LNCaP clone FGC (cell line): ENCODE measurements at places on chromosomes 16 and 17.

GRCh38 chr16:28103516-28104170, 40.1 kb upstream of the GSG1L start:
- DNase-seq = no peak

GRCh38 chr17:75012096-75012345, 449 bp upstream of the MRPL58 start:
- no peak for DNase-seq

DNA sequence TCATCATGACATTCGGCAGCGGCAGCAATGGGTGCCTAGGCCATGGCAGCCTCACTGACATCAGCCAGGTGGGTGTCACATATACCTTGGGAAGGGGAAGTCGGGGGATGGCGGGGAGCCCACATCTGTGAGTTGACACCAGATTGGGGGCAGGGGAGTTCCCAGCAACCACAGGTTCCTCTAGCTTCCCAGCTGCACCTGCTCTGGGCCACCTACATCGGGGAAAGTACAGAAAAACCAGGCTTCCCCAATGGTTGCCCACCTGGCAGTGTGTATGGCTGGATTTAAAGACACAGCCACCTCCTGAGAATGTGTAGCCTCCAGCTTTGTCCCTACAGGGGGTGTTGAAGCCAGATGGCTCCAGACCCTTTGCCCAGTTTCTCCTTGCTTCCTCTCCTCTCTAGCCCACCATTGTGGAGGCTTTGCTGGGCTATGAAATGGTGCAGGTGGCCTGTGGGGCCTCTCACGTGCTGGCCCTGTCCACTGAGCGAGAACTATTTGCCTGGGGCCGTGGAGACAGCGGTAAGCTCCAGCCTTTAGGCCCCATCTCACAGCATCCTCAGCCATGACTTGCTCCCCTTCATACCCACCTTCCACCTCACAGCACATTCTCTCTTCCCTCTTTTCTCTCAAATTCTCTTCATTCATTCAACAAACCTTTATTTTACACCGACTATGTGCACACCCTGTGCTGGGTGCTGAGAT, 5.0 kb upstream of the TRAF4 start:
- no peak for DNase-seq

- no peak for DNase-seq
Measured at GRCh38 chr17:56656701-56657327, 63.3 kb downstream of the NOG start.

- DNase-seq = no peak
Measured at GRCh38 chr17:43916385-43916784, 9.0 kb upstream of the MPP2 start.

GRCh38 chr17:19247473-19247872, 10.3 kb downstream of the EPN2 start:
- no peak for DNase-seq

GRCh38 chr17:10247810-10248209, 49.4 kb upstream of the GAS7 start:
- no peak for DNase-seq

DNA sequence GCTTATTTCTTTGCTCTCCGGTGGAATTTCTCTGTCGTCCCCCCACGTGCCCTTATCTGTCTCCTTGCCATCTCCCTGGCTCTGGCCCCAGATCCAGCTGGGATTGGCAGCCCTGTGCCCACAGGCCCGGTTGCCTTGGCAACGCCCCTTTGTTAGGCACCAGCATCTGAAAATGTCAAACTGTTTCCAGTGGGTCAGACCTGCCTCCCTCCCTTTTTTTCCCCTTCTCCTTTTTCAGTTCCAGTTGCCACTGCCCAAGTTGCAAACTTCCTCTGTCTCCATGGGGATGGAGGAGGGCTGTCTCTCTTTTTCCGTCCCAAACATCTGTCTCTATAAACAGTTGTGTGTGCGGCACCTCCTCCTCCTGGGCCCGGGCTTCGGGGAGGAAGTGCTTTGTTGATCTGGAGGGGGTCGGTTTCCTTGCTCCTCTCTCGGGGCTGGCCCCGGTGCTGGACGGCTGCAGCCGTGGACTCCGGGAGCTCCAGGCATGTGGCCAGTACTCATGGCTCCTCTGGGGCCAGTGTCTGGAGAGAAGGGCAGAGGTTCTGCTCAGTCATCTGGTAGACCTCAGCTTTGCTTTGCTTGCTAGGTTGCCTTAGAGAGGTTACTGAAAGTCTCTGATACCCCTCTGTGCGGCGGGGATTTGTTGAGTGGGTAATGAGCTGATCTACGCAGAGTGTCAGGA, 35.3 kb downstream of the SOCS3 start:
- DNase-seq = no peak

DNA sequence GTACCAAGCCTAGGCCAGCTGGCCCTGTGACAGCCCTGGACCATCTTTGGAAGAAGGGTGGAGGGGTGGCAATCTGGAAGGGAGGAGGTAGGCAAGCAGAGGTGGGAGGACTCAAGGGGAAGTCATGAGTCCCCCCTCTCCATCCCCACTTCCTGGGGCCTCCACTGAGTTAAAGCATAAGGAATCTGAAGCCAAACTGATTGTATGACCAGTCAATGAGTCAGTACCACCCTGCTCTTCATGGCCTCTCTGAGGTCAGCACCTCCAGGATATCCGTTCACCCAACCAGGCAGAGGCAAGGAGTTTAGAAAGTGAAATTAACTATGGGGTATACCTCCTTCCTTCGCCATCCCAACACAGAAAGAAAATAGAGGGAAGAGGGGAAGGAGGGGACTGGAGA, 272.7 kb downstream of the SOX9 start:
- DNase-seq = no peak

DNA sequence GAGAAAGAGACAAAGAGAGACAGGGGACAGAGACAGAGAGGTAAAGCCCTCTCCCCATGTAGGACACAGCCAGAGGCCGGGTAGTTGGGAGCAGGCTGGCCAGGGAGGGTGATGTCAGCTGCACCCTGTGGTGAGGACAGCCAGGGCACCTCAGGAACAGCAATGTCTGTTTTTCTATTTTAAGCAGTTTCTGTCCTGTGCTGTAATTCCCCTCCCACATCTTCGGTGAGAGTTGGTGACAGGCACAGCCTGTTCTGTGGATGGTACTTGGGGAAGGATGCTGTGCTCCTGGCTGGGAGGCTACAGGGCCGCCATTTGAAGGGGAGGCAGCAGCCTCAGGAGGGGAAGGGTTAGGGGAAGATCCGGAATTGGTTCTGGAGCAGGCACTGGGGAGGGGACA, 163.5 kb downstream of the SDK2 start:
- DNase-seq = no peak

DNA sequence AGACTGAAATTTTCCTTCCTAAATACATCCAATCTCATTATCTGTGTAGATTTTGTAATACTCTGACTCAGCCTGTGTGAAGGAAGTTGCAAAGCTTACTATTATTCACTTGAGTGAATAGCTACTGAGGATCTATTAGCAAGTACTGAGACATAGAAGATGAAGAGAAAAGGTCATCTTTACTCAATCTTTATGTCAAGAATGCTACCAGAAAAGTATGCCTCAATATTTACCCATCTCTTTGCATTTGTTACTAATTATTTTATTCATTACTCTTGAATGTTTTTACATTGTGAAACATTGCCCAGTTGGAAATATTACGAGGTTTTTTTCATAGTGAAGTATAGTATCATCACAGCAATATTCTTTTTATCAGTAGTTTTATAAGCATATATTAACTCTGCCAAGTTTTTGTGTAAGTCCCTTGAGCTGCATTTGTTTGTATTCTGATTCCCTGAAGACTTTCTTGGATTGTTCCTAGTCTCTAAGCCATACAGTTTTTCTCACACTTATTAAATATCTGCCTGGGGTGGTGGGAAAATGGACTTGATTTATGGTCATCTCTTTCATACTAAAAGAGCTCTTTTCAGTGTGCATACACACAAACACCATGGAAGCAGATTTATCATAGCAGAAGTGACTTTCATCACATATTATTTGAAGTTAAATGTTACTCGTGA, 110.4 kb downstream of the MRTFB start:
- DNase-seq = peak; percentile 78

- DNase-seq = no peak
Measured at GRCh38 chr16:85448557-85449190, 164.4 kb upstream of the GSE1 start.

- no peak for DNase-seq
Measured at GRCh38 chr16:55562936-55563335, 3.5 kb upstream of the CAPNS2 start.

DNA sequence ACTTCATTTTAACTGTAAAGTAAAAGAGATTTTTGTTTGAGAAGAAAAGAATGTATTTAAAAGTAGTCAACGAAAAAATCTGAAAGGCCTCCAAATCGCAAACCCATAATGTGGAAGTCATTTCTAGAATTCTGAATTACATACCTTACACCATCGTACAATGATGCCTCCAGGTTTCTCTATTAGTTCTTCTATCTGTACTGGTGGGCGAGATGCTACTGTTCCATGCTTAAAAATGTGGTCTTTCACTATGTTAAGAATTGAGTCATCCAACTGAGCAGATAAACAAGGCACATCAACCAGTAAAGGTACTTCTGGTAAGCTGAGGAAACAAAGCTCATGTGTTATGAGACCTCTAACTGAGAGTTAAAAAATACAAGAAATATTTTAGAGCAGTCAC, 28.5 kb downstream of the CRLF3 start:
- DNase-seq = no peak

DNA sequence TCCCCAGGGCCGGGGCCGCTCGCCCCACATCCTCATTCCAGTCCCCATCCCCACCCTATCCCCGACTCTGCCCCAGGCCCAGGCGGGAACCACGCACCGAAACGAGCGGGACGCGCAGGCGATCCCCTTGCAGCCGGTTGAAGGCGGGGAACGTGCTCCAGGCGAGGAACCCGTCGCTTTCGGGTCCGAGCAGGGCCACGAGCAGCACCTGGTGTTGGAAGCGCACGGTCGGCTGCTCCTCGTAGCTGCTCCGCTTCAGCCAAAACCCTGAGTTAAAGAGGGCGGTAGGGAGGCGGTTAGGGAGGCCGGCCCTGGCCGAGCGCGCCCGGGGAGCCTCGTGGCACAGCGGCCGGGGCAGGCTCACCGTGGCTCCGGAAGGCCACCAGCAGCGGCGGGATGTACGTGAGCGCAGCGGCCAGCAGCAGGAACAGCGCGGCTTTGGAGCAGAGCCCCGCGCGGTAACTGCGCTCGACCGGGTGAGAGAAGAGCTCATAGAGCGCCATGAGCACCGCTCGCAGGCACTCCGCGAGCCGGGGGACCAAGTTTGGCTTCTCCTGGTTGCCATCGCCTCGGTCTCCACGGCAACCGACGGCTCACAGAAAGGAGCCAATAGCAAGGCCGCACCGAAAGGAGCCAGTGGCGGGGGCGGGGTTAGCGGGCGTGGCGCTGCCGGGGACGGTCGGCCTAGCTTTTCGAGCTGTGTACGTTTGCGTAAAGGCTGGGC, at the start of gene TMEM231:
Gene TMEM231 (minus strand): TSS at position 546 of the 724 bp plus-strand sequence. CDS start 43 bp downstream, at position 503.
- DNase-seq = peak; percentile 83

DNA sequence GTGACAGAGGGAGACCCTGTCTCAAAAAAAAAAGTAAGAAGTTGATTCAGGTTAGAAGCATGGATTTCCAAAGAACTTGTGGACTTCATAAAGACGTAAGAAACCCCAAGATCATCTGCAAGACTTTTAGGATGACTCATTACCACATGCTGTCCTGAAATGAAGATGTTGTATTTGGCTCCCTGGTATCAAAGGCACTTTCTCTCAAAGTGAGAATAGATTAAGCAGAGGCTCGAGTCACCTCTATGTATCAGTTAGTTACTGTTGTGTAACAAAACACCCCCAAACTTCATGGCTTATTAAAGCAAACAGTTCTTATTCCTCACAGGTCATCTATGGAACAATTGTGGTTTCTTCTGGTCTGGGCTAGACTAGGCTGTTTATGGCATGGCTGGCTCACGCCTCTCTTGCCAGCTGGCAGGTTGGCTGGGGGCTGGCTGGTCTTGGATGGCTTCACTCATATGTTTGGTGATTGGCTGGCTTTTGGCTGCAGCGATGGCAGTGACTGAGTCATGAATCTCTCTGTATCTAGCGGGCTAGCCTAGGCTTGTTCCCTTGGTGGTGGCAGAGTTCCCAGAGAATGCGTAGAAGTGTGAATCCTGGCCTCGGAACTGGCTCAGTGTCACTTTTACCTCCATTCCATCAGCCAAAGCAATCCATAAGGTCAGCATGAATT, 60.4 kb upstream of the MSI2 start:
- peak; percentile 2 for DNase-seq

DNA sequence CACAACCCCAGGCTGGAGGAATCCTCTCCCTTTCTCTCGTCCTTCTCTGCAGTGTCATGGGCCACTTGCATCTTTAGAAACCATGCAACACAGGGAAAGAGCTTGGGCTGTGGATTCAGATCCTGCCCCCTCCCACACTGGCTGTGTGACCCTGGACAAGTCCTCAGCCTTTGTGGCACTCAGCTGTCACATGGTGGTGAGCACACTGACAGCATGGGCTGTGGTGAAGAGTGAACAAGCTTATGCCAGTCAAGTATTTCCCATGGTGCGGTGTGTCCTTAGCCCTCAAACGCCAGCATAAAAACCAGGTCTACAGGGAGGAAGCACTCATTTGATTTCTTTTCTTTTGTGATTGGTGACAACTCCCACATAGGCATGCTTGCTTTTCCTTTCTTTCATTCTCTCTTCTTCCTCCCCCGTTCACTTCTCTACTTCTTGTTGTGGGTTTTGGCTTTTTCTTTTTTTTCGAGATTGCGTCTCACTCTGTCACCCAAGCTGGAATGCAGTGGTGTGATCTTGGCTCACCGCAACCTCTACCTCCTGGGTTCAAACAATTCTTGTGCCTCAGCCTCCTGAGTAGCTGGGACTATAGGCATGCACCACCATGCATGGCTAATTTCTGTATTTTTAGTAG, 314.2 kb downstream of the CPPED1 start:
- DNase-seq = no peak

DNA sequence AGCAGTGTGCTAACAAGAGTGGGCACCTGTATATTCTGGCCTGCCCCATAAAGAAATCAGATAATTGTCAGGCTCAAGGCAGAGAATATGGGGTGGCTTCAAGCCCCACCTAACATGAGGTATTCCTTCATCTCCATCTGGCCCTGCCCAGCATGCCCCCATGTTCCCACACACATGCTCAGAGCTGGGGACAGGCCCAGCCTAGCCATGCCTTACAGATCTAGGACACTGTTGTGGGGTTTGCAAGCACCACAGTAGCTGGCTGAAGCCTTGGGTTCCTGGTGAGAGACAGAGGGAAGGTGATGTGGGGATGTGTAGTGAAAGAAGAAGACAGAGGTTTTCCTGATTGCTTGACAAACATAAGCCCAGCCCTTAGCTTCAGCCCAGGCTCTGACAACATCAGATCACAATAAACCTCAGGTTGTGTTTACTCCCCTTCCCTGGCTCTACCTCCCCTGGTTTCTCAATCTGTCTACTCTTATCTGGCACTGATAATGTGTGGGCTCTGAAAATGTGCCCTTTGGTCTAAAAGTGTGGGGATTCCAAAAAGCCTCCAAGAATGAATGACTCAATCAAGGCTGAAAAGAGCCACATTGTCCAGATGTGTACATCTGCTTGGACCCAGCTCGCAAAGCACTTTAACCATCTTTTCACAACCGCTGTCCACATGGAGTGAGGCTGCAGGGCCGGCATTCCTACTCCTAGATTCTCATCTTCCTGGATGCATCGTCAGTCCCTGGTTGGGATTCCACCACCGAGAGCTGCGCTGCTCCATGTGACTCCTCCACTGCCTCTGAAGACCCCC, 34.4 kb downstream of the CDRT4 start:
- no peak for DNase-seq

GRCh38 chr17:34703533-34703932, 124.2 kb downstream of the TMEM132E start:
- DNase-seq = peak; percentile 25
